ENCODE measurements at places on chromosomes 4 and X.

DNA sequence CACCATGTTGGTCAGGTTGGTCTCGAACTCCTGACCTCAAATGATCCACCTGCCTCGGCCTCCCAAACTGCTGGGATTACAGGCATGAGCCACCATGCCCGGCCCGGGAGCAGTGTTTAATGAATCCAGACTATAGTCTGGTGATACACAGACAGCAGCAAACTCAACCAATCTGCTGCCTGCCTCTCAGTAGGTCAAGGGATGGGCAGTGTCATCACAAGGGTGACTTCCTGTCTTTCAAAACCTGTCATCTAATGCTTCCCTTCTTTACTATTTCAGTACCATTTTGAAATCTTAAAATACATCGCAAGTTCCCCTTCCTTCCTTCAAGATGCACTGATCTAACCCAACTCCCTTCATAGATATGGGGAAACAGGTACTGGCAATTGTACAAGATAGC, 8.4 kb downstream of the RPL39 start:
- DNase-seq = no peak

DNA sequence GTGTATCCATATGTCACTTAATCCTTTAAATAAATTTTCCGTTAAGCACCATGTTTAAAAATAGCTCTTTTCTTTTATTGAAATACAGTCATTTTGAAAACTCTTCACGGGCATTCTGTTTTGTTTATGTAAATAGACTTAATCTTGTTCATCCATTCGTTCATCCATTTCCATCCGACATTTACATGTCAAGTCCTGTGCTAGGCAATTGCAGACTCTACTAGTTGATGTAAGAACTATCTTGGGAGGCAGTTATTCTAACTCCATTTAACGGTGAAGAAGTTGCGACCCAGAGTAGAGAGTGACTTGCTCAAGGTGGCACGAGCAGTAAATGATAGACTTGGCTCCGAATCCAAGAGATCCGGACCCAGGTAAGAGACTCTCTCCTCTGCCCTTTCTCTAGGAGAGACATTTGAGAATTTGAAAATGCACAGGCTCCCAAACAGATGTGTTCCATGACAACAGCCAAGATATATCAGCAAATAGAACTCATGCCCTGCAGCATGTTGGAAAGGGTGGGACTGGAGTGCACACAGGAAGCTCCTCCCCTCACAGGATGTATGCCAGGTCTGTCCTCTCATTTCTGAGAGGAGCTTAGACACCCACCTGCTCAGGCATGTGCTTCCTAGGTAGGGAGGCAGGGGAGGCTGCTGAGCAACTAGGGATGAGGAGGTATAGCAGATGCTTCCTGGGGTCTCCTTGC, 64.5 kb downstream of the DRD5 start:
- DNase-seq = no peak

GRCh38 chrX:153947009-153947769, 2.7 kb upstream of the RENBP start:
- DNase-seq = peak; percentile 38

DNA sequence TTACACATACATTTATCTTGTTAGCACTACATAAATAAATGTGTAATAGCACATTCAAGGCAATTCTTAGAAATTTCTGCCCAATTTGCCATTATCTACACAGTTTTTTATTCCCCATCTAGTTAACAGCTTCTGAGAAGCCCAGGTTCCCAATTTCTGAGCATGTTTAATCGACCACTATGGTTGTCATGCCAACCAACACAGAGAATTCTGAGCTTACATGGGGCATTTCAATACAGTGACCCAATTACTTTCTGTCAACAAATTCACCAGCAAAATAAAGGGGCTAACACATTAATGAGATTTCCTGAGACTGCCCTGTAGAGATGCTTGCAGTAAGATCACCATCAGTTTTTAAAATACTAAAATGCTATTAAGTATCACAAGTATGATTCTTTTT, 22.0 kb downstream of the GPM6A start:
- DNase-seq = no peak

All from AG09319 (cell line).